HT-29 (cell line): ENCODE measurements at places on chromosomes 7 and 10.

DNA sequence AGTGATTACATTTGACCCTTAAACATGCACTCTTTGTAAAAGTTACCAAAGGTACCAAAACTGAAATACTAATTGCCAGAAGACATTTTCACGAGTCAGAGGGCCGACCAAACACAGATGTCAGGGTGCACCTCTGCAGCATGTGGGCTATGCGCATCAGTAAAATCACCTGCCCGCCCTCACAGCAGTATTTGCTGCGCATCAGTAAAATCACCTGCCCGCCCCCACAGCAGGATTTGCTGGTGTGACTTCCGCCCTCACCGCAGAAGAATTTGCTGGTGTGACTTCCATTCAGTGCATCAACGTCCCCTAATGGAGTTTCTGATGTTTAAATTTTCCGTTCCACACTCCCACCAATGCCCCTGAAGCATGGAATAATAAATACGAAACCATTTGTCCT lies 202.9 kb downstream of the PTPRN2 start:
- DNase-seq: no peak

GRCh38 chr10:46028584-46029460 lies 1.6 kb downstream of the NCOA4 start:
- DNase-seq: peak; percentile 84

DNA sequence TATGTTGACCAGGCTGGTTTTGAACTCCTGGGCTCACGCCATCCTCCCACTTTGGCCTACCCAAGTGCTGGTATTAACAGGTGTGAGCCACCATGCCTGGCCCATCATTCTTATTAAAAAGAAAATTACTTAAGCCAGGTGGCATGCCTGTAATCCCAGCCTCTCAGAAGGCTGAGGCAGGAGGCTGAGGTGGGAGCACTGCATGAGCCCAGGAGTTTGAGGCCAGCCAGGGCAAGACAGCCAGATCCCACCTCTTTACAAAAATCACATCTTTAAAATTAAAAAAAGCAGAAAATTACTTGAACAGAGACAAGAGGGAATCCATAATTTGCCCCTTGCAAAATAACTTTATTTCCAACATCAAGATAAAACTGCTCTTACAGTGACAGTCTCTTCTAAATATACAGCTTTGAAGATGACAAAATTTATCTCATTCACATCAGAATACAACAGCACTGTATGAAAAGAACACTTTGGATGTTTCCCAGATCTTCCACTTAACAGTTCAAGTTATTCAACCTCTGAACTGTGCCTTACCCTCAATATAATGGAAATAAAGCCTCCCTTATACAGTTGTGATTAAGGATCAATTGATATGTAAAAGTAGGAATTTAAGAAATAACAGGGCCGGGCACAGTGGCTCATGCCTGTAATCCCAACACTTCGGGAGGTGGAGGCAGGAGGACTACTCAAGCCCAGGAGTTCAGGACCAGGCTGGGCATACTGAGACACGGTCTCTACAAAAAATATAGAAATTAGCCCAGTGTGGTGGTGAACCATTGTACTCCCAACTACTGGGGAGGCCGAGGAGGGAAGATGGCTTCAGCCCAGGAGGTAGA lies 10.3 kb downstream of the WAPL start:
- no peak for DNase-seq

DNA sequence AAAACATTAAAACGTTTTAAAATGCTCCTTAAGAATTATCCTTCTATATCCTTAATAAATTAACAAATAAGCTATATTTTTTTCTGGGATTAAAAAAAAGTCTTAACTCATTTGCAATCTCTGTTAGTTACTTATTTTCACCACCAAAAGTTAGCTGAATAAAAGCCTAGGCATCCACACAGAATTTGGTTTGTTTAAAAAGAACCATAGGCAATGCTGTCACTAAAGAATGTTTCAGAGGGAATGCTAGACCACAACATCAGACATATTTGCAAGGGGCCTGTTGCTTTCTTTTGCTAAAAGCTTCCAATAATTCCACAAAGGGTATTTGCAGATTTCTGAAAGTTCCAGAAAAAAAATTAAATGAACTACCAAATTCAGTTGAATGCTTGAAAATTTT lies 244.2 kb downstream of the POU6F2 start:
- no peak for DNase-seq

- DNase-seq: no peak
Observed at GRCh38 chr10:75887992-75888680, 456.7 kb downstream of the LRMDA start.

DNA sequence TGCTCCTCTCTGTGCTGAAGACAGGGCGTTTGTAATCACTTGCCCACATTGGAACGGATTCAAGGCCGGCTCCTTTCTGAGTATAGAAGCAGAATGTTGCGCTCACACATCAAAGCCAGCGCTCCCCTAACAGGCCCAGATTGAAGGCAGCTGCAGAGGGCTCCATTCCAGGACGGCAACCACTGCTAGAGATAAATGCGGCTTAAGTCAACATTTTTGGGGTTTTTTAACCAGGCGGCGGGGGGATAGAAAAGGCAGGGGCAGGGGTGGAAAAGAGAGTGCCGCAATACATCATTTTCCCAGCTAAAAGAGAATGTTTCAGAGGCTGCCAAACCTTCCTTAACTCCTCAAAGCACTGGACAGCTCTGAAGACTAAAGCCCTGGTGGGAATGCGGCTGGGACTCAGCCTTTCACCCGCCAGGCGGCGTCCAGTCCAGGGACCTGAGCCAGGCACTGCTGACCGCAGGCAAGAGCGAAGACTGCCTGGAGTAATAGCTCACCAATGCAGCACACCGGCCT lies 189.6 kb downstream of the TNS3 start:
- DNase-seq: no peak

DNA sequence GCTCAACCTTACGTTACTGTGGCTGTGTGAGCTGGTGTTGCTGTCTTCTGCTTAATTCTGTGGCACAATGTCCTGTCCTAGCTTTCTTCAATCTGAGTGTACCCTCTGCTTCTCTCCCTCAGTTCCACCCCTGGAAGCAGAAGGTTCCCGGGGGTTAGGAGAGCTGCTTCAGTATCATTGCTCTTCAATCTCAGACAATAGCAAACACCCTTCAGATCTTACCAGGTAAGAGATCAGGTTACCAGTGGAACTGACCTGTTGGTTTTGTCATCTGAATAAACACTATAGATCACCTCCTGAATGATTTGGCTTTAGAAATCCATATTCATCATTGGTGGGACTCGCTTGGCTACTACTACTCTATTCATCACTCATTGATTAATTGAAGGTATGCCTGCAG lies 48.4 kb downstream of the DNAJB9 start:
- DNase-seq: no peak

DNA sequence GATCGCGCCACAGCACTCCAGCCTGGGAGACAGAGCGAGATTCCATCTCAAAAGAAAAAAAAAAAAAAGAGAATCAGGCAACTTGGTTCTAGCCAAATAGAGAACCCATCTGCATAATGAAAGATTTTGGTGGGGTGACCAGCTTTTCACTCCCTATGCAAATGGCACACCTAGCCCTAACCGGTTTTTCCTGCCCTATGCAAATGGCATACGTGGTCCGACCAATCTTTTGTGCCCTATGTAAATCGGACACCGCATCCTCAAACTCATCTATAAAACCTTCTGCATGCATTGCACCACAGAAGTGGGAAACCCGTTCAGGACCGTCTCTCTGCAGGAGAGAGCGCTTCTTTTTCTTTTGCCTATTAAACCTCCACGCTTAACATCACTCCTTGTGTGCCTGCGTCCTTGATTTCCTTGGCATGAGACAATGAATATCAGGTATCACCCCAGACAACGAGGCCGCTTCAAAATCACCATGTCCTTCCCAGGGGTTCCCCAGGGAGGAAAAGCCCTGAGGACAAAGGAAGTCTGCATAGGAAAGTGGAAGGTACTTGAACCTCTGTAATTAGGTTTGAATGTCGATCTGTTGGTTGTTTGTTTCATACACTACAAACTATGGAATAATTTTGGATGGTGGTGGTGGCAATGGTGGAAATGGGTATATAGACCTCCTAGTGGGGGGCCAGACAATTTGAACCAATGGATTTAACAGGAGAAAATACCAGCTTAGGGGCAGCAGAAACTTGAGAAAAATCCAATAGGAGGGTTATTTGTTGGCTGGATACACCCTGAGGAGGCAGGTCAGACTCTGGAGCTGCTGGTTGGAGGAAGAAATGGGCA lies 396.2 kb downstream of the TYW1 start:
- peak; percentile 3 for DNase-seq

DNA sequence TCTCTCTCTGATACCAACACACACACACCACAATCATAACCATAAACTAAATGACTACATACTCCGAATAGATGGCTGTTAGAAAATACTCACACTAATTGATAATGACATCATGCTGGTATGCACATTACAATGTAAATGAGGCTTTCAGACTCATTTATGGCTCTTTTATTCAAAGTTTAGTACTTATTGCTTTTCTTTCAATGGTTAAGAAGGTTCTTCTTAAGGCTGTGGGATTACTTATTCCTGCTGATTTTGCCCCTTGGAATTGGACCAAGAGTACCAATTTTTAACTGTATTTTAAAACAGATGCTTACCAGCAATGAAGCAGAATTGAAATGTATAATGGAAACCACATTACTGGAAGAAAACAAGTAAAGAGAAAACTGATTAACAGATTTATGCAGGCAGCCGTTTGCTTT lies 20.6 kb upstream of the CABCOCO1 start:
- DNase-seq: no peak

GRCh38 chr10:73859784-73860491 lies 14.4 kb downstream of the CAMK2G start:
- no peak for DNase-seq

DNA sequence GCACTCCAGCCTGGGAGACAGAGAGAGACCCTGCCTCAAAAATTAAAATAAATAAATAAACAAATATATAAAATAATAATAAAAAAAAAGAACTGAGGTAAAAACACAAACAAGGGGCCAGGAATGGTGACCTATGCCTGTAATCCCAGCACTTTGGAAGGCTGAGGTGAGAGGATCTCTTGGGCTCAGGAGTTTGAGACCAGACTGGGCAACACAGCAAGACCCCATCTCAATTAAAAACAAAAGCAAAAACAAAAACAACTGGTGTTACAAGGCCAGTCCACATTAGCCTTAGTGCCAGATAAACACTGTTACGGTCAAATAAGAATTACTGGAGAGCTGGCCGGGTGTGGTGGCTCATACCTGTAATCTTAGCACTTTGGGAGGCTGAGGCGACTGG lies 5.6 kb downstream of the POLR3A start:
- DNase-seq: no peak

- DNase-seq: no peak
Observed at GRCh38 chr10:102537367-102537766, 33.6 kb downstream of the SUFU start.

GRCh38 chr7:47688311-47689100 lies 106.6 kb upstream of the TNS3 start:
- no peak for DNase-seq

DNA sequence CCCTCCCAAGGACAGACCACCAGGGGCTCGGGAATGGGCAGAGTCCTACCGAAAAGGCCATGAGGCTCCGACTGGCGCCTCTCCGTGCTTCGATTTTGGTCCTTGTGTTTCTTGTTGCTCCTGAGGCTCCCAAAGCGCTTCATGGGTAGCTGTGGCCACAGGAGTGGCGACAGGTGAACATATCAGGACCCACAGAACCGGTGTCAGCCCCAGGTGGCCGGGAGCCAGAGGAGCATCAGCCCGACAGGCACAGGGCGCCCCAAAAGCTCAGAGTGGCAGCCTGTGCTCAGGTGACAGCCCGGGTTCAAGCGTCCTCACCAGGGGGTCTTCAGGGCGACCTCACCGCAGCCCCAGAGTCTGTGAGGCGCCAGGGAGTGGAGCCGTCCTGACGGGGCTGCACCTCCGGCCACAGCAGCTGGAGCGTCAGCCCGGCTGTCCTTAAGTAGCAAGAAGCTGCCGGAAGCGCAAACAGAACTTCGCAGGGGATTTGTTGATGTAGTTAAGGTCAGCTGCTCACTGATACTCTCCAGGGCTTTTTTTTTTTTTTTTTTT lies 141.0 kb downstream of the PRKAG2 start:
- DNase-seq: no peak

DNA sequence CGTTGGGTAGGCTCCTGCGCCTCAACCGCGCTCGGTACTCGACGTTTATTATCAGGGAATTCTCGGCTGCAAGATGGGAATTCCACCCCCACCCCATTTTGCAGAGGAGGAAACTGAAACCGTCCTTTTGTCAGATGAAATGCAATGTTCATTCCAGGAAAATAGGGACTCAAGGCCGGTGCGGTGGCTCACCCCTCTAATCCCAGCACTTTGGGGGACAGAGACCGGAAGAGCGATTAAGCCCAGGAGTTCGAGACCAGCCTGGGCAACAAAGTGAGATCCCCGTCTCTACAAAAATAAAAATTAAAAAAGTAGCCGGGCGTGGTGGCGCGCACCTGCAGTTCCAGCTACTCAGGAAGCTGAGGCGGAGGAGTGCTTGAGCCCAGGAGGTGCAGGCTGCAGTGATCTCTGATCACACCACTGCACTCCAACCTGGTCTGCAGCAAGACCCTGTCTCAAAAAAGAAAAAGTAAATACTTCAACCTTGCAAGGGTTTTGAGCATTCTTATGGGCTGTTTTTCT lies 720 bp upstream of the RFC2 start:
- DNase-seq: no peak

DNA sequence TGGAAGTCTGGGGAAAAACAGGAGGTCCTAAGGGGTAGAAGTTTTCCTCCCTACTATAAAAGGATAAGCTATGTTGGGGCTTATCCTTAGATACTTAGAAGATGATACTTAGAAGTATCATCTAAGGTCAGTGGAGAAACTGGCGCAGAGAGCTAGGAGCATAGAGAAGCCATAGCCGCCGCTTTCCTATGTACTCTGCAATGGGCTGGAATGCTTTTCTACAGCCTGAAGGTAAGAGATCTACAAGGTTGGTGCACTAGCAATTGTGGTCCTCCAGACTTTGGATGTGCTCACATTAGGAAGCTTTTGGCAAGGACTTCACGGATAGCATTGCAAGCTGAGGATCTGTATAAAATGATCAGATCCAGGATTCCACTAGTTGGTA lies 12.4 kb upstream of the OPTN start:
- DNase-seq: no peak

GRCh38 chr7:129375141-129375938 lies 58.9 kb upstream of the STRIP2 start:
- DNase-seq: no peak

GRCh38 chr10:52343439-52343838 lies 29.4 kb downstream of the DKK1 start:
- no peak for DNase-seq

- no peak for DNase-seq
Observed at GRCh38 chr10:67612577-67613537, 83.1 kb downstream of the CTNNA3 start.

DNA sequence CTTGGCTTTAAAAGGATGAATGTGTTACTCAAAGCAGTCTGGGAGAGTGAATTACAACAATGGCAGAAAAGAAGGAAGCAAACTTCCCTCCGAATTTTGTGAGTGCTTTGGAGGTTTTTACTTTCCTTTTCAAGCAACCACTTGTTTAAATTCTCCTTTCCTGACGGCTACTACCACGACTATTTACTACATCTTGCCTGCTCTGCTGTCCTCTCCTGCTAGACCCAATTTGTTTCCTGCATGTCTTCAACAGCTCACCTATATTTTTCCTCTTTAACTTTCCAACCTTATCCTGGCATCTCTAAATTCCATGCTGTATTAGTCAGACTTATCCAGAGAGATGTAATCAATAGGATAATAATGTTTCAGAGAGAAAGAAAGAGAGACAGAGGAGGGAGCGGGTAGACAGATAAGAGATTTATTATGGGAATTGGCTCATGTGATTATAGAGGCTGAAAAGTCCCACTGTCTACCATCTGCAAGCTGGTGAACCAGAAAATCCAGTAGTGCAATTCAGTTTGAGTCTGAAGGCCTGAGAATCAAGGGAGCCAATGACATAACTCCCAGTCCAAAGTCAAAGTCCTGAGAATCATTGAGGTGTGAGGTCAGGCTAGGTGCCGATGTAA lies 42.8 kb upstream of the SLC13A1 start:
- DNase-seq: peak; percentile 53
